ENCODE measurements at places on chromosomes 12 and 14.

GRCh38 chr14:24197056-24197450, 1.8 kb upstream of the TM9SF1 start:
- no peak for DNase-seq

GRCh38 chr12:124772289-124773170, 91.1 kb downstream of the SCARB1 start:
- DNase-seq, result no peak

GRCh38 chr12:69556383-69556782, 28.9 kb upstream of the CCT2 start:
- DNase-seq, result no peak

DNA sequence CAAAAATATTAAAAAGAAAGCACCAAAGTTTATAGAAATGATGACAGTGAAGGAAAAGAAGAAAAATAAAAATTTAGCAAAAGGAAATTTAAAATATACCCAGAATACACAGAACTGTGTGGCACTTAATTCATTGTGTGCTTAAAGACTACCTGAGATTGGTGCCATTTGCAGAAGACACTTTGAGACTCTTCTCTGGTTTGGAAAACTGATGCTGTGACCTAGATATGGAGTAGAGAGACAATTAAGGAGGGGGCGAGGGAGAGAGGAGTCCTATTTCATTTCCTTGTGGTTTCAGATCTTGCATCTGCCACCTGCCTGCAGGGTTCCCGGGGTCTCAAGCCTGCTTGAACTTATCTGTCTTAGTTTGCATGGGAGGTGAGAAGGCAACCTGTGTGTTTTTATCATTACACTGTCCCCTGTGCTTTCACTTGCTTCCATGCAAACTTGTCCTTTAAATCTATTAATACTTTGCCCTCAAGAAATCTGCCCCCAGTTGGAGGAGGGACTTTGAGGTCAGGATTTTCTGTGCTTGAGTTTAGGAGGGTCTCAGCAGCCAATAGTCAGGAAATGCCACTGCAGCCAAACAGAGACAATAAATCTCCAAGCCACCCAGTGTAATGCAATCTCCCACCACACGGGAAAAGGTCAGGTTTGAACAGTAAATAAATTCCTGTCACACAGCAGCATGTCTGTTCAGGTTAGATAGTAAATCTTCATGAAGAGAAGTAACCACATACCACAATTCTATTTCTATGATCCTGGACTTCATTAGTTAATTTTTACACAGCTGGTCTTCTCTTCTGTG, 119.4 kb downstream of the CAND1 start:
- DNase-seq, result no peak

DNA sequence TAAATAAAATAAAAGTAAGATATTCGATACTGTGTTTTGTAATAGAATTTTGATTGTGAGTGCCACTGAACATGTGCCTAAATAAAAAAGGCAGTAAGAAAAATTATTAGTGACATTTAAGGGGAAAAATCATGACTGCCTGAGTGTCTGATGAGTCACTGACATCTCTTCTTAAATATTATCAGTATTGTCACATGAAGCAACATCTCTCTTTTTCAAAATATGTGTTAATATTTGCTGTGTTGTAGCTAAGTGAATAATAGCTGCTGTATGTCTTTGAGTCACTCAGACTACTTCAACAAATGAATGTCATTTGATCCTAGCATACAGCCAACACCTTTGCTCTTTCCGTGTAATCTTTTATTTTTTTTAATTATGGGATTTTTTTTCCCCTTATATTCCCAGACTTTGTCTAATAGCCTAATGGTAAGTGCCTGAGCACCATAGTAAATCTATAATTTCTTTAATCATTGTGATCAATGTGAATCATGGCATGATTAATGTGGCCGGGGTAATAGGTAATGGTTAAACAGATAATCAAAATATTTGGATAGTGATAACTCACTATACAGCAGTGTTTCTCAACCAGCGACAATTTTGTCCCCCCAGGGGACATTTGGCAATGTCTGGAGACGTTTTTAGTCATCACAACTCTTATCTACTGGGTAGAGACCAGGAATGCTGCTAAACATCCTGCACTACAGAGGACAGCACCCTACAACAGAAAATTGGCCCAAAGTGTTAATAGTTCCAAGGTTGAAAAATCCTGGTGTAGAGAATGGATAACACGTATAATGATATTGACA, 11.7 kb upstream of the OTX2 start:
- DNase-seq, result no peak

Data from BE2C (cell line).